ENCODE measurements at places on chromosomes 1 and 21.

DNA sequence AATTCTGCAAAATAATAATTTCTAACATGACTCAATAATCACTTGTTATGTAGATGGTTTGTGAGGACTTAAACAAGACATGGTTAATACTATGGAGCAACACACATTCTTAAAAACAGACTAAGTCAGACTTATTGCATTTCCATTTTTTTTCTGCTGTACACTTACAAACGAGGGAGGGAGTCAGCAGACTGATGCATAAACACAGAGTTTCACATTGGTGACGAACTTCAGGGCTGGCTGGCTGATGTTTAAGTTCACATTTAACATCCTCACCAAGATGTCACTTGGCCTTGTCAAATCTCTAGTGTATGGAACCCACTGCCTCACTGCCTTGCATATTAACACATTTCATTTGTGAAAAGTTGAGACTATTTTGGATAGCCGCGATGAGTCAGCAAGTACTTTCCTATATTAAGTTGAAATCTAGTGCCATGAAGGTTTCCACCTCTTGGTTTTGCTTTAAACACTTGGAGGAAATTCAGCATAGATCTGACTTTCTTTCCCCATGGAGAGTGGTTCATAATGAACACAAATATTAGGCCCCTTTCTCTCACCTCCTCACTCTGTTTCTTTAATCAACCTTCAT is 337.5 kb upstream of the RUNX1 start:
- DNase-seq: no peak

DNA sequence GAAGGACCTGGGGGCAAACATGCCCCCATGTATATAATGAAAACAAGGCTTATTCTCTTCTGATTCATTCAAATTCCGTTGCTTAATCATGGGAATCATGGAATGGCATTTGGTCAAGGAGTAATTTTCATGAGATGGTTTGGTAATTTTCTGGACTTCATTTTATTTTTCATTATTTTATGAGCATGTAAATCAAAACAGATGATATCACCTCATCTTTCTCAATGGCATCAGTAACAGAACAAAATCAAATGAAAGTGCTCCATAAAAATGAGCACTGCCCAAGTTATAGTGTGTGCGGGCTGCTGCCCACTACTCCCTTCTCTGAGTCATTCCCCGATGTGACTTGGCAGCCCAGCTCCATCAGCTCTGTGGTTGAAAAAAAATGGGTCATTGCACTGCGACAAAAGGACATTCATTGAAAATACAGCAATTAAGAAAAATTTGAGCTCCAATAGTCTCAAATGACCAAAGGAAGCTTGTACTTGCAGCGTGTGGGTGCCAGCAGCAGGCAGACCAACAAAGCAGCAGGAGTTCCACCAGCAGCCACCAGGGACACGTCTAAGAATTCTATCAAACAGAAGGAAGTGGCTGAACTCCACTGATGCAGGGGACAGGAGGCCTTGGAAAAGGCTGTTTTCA is 84.3 kb upstream of the VAV3 start:
- DNase-seq: no peak

GRCh38 chr1:36251794-36252481 is 27.7 kb downstream of the THRAP3 start:
- no peak for DNase-seq

DNA sequence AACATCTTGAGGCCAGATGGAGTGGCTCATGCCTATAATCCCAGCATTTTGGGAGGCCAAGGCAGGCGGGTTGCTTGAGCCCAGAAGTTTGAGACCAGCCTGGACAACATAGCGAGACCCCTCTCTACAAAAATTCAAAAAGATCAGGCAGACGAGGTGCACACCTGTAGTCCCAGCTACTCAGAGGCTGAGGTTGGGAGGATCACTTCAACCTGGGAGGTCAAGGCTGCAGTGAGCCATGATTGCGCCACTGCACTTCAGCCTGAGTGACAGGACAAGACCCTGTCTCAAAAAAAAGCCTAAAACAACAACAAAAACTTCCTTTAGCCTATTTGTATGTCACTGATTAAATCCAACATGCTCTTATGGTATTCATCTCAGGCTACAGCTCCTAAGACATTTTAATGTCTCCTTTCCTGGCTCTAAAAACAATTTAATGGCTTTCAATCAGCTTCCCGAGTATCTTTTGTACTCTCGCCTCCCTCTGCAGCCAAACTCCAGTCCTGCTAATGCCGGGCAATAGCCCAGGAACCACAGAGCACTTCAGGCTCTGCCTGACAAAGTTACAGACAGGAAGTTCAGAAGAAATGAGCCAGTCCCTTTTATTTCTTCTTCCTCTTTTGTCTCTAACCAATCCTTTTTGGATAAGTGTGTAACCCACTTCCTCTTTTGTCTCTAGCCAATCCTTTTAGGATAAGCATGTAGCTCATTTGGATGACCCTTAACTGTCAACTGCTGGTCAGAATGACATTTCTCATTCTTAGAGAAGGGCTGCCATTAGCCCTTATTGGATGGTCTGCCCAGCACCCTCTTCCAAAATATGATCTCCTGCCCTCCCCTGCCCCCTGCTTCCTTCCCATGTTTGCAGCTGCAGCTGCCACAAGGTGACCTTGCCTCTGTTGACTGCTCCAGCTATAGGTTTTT is 6.6 kb upstream of the DOP1B start:
- DNase-seq: no peak

DNA sequence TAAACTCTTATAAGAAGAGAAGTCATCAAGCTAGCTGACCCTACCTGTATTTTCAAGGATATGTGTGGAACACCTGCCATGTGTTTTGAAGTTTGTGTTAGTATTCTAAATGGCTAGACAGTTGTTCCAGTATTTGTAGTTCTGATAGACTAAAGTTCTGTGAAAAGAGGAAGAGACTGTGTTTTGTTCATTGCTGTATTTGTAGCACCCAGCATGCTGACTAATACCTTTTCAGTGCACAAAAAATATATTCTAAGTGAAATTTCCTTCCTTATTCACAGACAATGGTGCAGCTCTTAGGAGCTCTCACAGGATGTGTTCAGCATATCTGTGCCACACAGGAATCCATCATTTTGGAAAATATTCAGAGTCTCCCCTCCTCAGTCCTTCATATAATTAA is 8.2 kb upstream of the METTL18 start:
- DNase-seq: no peak

DNA sequence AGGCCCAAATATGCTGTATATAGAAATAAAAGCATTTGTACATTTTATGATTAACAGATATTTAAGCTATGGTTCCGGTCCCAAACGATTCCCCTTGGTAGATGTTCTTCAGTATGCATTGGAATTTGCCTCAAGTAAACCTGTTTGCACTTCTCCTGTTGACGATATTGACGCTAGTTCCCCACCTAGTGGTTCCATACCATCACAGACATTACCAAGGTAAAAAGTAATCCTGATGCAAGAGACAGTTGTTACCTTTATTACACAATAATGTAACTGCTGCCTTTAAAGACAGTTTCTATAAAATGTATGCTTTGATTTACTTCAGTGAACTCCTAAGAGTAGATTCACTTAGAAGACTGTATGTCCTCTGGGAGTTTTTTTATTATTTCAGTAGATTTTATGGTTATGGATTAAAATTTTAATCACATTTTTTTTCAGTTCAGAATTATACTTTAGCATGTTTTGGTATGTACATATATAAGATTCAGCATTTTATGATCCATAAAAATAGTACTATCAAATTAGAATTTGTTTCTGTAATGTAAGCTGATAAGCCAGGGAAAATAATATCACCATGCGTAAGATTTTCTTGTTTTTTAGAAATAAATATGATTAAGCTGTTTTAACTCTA is 96.5 kb downstream of the USP25 start:
- peak; percentile 25 for DNase-seq

- no peak for DNase-seq
Observed at GRCh38 chr1:94825936-94826335, 5.8 kb downstream of the SLC44A3 start.

- DNase-seq: peak; percentile 56
Observed at GRCh38 chr1:90579212-90579802, 137.8 kb downstream of the BARHL2 start.

DNA sequence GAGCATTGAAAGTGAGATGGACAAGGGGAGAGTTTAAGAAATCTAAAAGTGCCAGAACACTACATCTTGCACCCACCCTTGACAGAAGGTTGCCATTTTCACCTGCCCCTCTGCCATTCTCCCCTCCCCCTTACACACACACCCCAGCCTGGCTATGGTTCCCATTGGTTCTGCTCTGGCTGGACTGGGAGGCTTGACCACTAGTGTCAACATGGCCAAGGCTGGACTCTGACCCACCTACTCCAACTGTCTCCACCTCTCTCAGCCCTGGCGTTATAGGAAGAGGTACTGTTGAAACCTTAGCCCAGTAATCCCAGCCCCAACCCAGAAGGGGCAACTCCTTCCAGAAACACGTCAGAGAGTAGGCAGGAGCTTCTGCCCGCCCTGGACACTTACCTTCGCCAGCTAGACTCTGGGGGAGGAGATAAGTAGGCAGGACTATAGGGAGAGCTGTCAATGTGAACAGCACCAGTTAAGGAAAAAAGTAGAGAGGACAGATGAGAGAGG is 4.5 kb downstream of the CRTC2 start:
- no peak for DNase-seq

GRCh38 chr1:175521249-175522040 is 221.9 kb downstream of the TNR start:
- DNase-seq: no peak

DNA sequence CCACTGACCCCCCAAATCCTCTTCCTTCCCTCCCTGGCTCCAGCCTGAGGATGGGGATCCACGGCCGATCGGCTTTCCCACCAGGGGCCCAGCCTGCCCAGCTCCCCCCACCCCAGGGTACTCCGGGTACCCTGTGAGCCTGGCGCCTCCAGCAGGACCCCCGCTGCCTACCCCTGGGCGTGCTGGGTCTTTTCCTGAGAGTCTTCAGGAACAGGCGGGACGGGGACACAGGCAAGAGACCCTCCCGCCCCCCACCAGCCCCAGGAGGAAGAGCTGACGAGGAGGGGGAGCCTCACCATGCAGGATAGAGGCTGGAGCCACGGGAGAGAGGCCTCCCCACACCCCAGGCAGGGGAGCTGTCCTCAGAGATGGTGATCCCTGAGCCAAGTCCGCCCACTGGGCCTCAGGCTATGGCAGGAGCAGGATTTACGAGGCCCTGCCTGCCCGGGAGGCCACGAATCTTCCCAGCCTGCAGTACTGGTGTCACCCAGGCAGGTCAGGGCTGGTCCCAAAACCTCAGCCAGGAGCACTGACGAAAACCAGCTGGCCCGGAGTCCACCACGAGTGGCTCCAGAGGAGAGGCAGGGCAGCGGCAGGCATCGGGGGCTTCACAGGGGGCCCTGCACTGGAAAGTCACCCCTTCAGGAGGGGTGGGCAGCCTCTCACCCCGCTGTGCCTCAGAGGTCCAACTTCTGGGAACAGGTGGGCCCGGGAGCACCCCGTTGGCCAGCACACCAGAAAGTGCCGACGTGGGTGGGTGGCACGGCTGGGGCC is 58.0 kb downstream of the MEGF6 start:
- DNase-seq: no peak

- no peak for DNase-seq
Observed at GRCh38 chr1:27633298-27633610, 1.7 kb downstream of the FGR start.

- no peak for DNase-seq
Observed at GRCh38 chr21:38921511-38922251, 116.0 kb downstream of the ETS2 start.
